Astrocyte of the cerebellum (primary cell): ENCODE measurements at places on chromosomes 7 and 10.

DNA sequence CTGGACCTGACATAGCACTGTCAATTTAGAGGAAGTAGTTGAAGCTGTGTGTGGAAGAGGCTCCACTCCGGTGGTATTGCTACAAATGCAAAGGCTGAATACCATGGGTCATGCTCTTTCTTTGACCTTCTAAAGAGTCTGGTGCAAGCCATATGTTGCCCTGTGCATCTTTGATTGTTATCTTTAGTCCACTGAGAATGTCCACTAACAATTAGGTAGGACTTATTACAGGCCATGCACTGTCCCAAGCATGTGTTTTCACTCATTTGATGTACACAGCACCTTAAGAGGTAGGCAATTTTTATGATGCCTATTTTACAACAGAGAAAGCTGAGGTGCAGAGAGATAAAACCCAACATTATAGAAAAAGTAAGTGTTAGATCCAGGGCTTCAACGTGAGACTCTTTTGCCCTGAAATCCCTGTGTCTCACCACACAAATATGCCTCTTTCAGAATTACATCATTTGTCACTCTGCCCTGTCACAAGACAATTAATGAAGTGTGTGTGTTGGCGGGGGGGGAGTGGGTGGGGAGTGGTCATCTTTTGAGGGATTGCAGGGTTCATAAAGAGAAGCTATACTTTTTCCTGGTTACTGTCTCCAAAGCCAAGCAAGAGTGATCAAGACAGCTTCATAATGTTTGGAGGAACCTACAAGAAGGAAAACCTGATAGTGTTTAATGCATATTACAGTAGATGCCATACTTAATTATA lies 637.6 kb upstream of the IGFBP3 start:
- no peak for DNase-seq

DNA sequence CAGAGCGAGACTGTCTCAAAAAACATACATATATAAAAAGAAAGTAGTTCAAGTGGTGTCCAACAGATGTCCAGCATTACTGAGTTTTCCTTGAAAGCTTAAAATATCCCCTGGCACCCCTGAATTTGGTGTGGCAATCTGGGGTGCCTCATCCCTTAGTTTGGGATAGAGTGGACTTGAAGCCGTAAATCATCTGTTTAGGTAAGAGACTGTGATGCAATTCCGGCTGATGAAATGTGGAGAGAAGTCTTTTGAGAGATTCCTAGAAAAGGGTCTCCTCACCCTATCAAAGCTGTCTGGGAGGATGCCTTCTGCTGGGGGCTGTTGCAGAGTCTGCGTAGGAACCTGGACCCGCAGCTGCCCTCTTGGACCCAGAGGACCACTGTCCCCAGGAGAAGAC lies 408.0 kb downstream of the RPS24 start:
- no peak for DNase-seq

- no peak for DNase-seq
These were observed 27.3 kb upstream of the SAMD8 start for GRCh38 chr10:75083972-75084833.

DNA sequence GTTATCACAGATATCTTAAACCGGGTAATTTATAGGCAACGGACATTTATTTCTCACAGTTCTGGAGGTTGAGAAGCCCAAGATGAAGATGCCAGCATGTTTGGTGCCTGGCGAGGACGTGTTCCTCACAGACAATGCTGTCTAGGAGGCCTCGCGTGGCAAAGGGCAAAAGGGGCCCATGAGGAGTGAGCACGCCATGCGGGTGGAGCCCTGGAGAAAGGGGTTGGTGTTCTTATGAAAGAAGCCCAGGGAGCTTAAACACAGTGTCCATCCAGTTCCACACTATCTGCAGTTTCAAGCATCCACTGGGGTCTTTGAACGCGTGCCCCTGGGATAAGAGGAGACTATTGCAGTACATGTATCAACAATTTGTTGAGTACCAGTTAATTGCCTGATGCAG lies 51.4 kb downstream of the CXCL12 start:
- DNase-seq, result no peak

- no peak for DNase-seq
These were observed 230.5 kb downstream of the ARHGAP21 start for GRCh38 chr10:24493165-24493564.

GRCh38 chr10:79898597-79899325 lies 50.1 kb downstream of the SFTPD start:
- DNase-seq, result no peak

DNA sequence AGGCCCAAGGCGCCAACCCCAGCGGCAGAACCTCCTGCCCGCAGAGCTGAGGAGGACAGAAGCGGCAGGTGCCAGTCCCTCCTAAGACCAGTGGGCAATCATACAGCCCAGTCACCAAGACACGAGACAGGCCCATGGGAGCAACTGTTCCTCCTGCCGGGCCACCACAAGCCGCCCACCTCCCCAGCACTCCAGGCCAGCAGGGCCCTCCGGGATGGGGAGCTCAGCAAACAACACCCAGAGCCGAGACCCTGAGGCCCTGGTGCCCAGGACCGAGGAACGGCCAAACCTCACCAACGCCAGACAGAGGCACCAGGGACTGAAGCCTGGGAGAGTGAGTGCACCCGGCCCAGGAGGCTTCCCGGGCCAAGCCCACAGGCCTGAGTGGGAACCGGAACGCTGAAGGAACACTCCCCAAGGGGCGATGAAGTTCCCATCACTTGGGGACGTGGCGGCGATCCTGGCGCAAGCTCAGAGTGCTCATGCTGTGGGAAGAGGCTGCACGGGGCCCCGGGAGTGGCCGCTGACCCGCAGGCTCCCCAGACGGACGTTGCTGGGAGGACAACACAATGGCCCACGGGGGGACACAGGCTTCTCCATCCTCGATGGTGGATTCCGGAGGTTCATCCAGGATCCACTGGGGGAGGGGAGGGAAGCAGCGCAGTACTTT lies 35.1 kb downstream of the GPER1 start:
- no peak for DNase-seq

- DNase-seq, result peak; percentile 46
These were observed 285.8 kb upstream of the CACNA2D1 start for GRCh38 chr7:82729172-82730030.

- DNase-seq, result no peak
These were observed 54.4 kb upstream of the PDSS1 start for GRCh38 chr10:26642896-26643653.

GRCh38 chr10:37854626-37855025 lies 2.8 kb downstream of the ZNF248 start:
- DNase-seq, result no peak

GRCh38 chr10:819326-819725 lies 112.2 kb downstream of the LARP4B start:
- peak; percentile 28 for DNase-seq

GRCh38 chr10:35501923-35502322 lies 103.2 kb upstream of the GJD4 start:
- no peak for DNase-seq

DNA sequence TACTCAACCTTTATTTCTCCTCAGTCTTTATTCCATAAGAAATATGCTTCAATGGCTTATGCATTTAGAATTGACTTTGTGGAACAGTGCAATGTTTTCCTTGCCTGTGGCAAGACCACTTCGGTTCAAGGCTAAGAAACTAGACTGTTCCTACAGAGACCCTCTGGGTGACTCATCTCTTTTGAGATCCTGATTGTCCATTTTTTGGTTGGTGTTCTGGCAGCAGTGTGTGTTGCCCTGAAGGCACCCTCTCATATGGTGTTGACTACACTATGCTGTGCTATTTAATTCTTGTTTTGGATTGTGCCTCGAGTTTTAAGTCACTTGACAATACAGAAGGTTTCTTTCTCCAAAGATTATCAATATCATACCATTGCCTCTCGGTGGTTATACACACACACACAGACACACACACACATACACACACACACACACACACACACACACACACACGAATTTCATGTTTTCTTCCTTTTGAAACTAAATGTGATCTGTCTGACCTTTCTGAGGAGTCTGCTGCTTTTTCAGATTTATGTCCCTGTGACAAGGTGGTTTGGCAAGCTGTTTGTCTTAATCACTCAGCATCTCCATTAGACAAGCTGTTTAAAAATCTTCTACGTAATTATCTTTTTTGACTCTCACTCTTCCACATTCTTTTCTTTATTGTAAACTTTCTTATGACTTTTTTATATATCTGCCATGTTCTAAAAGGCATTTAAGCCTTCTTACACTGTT lies 187.2 kb downstream of the VTI1A start:
- no peak for DNase-seq

DNA sequence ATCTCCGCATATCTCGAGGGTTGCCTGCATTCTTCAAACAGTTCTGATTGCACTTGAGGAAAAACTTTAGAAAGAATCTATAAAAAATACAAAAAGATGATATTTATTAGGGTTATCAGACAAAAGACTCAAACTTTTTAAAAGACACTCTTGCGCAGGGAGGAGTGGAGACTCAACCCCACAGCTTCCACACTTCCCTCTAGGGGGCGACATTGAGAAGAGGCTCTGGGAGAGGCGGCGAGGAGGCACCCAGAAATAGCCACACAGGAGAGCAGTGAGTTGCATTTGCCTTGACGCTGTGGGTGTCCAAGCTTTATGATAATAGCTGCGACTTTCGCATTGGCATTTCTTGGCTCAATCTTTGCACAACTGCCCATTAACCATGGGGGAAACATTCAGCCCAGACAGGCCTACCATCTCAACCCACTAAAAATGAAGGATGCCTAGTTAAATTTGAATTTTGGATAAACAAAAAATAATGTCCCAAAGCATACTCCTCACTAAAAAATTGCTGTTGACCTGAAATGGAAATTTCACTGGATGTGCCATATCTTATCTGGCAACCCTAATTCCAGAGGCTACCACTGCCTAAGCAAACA lies 86.2 kb downstream of the EBF3 start:
- DNase-seq, result no peak

GRCh38 chr7:124460555-124460954 lies 305.0 kb downstream of the GPR37 start:
- DNase-seq, result no peak

DNA sequence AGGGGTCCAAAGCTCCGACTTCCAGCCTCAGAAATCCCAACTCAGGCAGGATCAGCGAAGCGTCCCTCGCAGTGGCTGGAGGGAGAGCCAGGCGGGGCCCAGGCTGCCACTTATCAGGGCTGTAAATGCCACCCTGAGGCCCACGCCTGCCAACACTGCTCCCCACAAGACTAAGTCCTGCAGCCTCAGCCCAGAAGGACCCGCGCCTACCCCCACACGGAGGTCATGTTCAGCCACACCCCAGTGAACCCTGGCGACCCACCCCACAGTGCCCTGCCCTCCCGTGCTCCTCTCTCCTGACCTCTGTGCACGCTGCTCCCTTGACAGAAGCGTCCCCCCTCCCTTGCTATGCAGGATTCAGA lies 3.2 kb downstream of the PSMG3 start:
- DNase-seq, result no peak

- no peak for DNase-seq
These were observed 558.9 kb upstream of the MGMT start for GRCh38 chr10:128908099-128908498.

- no peak for DNase-seq
These were observed 171.2 kb downstream of the PTPRN2 start for GRCh38 chr7:158416283-158416933.

DNA sequence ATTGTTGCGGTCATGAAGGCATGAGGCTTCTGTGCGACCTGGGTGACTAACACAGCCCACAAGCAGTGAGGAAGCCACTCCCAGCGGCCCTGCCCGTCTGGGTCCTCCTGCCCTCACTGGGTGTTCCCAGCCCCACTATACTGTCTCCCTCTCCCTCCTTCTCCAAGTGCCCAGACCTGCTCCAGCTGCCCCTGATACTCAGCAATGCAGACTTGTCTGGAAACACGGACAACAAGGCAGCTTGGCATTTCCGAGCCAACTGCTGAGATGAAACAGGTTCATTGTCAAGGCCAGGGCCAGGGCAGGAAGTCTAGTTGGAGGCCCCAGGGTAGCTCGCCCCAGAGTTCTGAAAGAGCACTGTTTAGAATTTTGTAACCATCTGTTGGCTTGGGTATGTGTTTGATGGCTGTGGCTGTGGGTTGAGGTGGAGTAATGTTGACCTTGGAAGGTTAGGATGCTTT lies 95.7 kb downstream of the RBM20 start:
- DNase-seq, result no peak

GRCh38 chr7:74266191-74266963 lies 12.2 kb upstream of the RFC2 start:
- DNase-seq, result no peak

- DNase-seq, result no peak
These were observed 14.9 kb downstream of the TMEM72 start for GRCh38 chr10:44925811-44926750.

GRCh38 chr7:74006451-74007241 lies 21.3 kb upstream of the ELN start:
- DNase-seq, result no peak

DNA sequence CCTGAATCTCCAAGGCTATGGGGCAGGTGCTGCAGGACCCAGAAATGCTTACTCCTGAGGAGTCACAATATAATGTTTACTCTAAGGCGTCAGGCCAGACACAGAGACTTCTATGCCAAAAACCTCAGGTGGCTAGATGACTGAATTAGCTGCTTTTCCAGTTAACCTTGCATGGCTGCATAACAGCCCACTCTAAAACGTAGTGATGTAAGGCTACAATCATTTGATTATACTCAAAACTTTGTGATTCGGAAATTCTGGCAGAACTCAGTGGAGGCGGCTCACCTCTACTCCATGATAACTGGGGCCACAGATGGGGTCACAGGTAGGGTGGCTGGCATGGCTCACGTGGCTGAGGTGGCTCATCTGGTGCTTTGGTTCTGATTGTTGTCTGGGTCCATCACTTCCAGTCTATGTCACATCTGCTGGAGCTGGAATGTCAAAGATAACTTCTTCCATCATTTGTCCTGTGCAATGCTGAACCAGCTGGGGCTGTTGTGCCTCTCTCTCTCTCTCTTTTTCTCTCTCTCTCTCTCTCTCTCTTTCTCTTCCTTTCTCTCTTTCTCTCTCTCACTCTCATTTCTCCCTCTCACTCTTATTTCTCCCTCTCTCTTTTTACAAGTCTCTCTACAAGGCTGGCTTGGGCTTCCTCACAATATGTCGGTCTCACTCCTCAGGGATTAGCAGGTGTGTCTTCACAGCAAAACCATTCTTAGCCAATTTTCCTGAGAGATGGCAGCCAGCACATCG lies 11.8 kb downstream of the TMEM72 start:
- no peak for DNase-seq

DNA sequence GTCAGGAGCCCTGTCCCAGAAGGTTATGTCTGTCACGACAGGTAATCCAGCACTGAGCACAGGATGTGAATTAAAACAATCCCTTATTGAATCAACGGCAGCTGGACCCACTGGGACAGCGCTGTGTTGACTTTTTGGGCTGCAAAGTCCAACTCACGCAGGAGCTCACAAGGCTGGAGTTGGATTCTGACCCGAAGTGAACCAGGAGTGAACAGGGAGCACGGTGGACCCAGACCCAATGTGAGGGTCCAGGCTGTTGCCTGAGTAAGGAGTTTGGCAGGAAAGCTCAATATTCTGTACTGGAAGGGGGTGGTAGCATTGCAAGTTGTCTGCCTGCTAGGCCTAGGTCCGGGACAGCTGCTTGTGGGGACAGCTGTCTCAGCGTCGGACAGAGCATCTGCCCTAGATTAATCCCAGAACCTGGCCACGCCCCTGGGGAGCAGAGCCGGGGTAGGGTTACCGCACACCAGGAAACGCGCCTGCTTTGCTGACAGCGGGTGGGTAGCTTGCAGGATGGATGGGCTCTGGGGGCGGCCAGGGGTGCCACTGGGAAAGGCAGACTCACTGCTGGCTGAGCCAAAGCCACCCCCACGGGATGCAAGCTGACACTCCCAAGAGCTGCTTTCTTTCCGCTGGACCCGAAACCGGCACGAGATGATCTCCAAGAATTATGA lies 24.0 kb downstream of the COL26A1 start:
- DNase-seq, result no peak
